ENCODE measurements at places on chromosomes 1 and 21. TPM values are rescaled to one million over a fixed set of nuclear protein-coding genes. Genes with fewer than 3 reads are reported as not detected.

DNA sequence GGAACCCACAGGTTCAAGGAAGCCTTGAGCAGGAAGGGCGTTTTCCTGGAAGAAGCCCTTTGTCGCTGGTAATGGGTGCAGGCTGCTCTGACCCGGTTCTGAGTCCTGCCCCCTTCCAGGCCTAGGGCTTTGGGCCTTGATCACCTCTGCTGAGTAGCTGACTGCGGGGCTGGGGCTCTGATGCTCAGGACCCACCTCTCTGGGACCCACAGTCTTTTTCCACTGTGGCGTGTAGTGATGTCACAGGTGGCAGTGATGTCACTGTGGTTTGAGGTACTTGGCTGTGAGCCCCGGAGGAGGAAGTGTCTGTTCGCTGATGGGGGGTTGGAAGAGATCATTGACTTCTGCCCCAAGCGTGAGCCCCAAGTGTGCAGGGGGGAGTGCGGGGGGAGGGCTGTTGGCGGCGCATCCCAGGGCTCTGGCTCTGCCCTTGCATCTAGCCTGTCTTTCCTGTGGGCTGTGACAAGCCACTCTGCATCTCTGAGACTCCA is 6.9 kb downstream of the TNFRSF1B start:
- H3K27me3 ChIP-seq: no peaks in the 10 kb centered on the region
- peaks cover 8% of the 10 kb centered on the region for H3K4me1 ChIP-seq
- H3K4me3 ChIP-seq: no peak overlapping the region
- H3K36me3 ChIP-seq: no peaks in the 10 kb centered on the region

- H3K4me3 ChIP-seq: no peak overlapping the region
- no peak overlapping the region for H3K27ac ChIP-seq
- H3K4me1 ChIP-seq: no peaks in the 10 kb centered on the region
- DNase-seq: no peak
- H3K36me3 ChIP-seq: peaks cover 2% of the 10 kb centered on the region
Measured at GRCh38 chr1:198153103-198153502, 3.7 kb upstream of the NEK7 start.

DNA sequence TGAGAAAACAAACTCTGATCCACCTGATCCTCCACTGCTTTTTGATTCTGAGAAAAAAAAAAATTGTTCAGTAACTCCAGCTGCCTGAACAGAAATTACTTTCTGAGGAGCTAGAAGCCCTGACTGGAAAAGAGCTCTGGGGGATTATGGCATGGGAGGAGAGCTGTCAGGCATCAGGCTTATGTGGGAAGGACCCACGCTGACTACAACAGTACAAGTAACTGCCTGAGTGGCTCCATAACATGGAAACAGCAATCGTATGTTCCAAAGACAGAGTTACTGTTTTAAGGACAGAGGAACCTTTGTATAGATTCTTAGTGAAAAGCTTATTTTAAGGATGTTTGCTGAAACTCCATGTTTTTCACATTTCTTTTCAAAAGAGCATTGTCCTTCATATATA is 1.2 kb upstream of the ANGPTL7 start:
- DNase-seq: no peak
- no peaks in the 10 kb centered on the region for H3K27me3 ChIP-seq
- H3K4me3 ChIP-seq: no peak overlapping the region
- H3K4me1 ChIP-seq: no peaks in the 10 kb centered on the region

- peaks cover 7% of the 10 kb centered on the region for H3K4me1 ChIP-seq
- peak within 1 kb of the TSS; percentile 99 for H3K4me3 ChIP-seq
- peak within 1 kb of the TSS; percentile 93 for H3K27ac ChIP-seq
Measured at GRCh38 chr1:156284112-156284511, at the start of gene TMEM79. TMEM79 (plus strand) TSS chr1:156284325; CDS start chr1:156285227, 902 bp downstream.

Gene PCP4
- total RNA-seq: 5.3 TPM

Gene PRELP
- 6.2 TPM for total RNA-seq

DNA sequence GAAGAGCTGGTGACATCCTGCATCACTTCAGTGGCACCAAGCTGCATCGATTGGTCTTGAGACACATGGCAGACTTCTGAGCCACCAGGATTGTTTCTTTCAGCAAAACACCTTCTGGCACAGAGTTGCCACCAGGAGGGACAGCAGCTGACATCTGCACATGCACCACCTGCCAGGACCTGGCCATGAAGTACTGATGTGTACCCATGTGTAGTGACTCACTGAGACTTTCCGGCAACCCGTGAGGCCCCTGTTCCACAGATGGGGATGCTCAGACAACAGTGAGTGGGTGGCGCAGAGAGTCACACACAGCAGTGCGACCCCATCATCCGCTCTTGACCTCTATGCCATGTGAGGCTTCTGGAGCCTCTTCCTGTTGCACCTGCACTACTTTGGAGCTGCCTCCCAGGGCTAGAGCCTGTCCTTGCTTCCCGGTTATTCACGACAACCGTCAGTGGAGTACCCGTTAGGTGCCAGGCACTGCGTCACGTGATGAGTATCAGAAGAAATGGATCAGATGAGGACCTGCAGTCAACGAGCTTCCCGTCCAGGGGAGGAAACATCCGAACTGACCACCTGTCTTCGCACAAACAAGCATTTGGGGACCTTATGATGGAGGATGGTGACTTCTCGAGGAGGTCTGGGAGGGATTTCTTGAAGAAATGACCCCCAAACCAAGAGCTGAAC is 80.5 kb upstream of the VAMP3 start:
- H3K4me1 ChIP-seq: no peaks in the 10 kb centered on the region
- no peak for DNase-seq
- H3K27ac ChIP-seq: no peak overlapping the region
- no peak overlapping the region for H3K4me3 ChIP-seq
- no peaks in the 10 kb centered on the region for H3K27me3 ChIP-seq

DNA sequence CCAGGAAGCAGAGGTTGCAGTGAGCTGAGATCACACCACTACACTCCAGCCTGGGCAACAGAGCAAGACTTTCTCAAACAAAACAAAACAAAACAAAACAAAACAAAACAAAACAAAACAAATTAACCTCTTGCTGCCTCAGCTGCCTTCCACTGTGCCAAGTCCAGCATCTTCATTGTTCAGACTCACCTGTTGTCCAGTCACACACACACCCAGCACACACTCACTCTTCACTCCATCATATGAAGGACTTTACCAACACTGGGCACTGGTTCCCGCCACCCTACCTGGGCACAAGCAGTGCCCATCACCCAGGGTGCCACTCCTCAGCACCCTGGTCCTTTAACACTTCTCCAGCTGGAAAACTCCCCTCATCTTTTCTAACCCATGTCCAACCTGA is 14.6 kb downstream of the PYCR2 start:
- no peak for DNase-seq
- H3K27ac ChIP-seq: no peak overlapping the region
- no peak overlapping the region for H3K4me3 ChIP-seq
- H3K4me1 ChIP-seq: no peaks in the 10 kb centered on the region

GRCh38 chr1:116297495-116298212 is 75.4 kb upstream of the ATP1A1 start:
- H3K27ac ChIP-seq: no peak overlapping the region
- H3K27me3 ChIP-seq: no peaks in the 10 kb centered on the region
- H3K36me3 ChIP-seq: no peaks in the 10 kb centered on the region
- no peaks in the 10 kb centered on the region for H3K4me1 ChIP-seq
- DNase-seq: no peak

Gene INTS7
- 11.0 TPM for total RNA-seq
